ENCODE measurements at places on chromosomes 7 and 10.

DNA sequence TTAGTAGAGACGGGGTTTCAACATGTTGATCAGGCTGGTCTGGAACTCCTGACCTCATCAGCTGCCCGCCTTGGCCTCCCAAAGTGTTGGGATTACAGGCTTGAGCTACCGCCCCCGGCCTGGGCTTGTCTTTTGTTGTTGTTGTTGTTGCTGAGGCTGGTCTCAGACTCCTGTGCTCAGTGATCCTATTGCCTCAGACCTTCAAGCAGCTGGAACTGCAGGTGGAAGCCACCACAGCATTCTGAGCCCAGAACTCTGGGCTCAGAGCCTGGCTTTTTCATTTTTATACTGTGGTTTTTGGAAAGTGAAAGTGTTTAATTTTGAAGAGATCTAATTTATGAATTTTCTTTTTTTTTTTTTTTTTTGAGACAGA, 16.2 kb upstream of the DNAJB6 start:
- no peak for DNase-seq

DNA sequence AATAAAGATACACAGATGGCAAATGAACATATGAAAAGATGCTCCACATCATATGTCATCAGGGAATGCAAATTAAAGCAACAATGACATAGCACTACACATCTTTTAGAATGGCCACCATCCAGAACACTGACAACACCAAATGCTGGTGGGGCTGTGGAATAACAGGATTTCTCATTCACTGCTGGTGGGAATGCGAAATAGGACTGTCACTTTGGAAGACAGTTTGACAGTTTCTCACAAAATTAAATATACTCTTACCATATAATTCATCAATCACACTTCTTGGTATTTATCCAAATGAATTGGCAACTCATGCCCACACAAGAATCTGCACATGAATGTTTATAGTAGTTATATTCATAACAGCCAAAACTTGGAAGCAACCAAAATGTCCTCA, 68.2 kb downstream of the NPSR1 start:
- DNase-seq, result no peak

GRCh38 chr7:44486001-44486400, 4.5 kb downstream of the NUDCD3 start:
- DNase-seq, result no peak

- DNase-seq, result no peak
Measured at GRCh38 chr7:24713850-24714675, 43.2 kb downstream of the GSDME start.

DNA sequence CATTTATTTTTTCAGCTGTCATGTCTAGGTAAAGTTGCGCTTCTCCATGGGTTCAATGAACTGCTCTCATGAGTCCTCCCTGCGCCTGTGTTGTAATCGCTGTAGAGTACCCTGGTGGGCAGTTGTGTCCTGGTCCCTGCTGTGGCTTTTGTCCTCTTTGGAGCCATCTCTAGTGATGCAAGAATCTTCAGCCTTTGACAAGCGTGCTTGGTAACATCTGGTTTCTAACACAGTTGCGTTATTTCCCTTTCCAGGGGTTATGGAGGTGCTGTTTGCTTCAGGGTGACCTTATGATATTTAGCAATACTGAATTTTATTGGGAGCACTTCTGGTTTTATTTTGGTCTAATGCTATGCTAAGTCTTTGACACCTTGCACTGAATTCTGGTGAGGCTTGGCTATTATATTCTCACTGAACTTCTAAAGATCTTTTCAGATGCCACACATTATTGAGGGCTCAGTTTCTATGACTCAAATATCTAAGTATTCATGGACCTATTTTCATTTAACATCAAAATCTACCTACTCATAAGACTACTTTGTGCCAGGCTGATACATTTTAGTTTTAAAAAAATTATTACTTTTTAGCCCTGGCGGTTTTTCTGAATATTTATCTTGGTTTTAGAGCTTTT, 88.6 kb downstream of the FANK1 start:
- no peak for DNase-seq

- no peak for DNase-seq
Measured at GRCh38 chr7:102147008-102147407, 139.7 kb upstream of the SH2B2 start.

DNA sequence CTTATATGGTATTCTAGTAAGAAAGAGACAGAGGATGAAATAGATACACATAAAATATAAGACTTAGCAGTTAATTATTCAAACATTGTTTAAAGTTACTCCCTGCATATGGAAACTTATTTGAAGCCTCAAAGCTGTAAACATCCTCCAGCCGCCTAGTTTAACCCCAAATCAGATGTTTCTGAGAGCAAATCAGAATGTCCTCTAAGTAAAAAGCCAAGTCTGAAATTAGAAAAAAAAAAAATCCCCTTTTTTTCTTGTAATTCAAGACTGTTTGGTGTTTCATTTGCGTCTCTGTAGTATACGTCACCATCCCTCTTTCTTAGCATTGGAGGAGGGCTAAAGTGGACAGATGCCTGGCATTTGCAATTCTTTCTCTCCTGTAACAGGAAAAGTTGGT, 46.4 kb downstream of the TMEM26 start:
- no peak for DNase-seq

GRCh38 chr10:110859973-110860376, 11.8 kb upstream of the PDCD4 start:
- DNase-seq, result no peak

DNA sequence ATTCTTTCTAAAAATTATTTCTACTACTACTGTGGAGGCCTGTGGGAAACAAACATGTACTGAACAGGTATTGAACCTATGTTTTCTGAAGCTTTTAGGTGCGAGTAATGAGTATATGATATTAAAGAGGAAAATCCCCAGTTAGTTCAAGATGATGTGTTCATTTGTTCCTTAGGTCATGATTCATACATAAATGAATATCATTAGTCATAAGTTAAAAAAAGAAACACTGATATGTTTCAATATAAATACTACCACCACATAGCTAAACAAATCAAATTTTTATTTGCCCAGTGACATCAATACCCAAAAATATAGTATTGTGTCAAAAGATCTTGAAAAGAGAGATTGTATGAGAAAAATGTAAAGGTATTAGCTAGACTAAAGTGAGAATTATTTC, 210.7 kb upstream of the GNAI1 start:
- no peak for DNase-seq

- DNase-seq, result no peak
Measured at GRCh38 chr10:13161857-13162271, 506 bp downstream of the MCM10 start.

- DNase-seq, result no peak
Measured at GRCh38 chr7:28155019-28155660, 25.5 kb downstream of the JAZF1 start.

- no peak for DNase-seq
Measured at GRCh38 chr7:67406976-67407375, 410.3 kb downstream of the TYW1 start.

- DNase-seq, result no peak
Measured at GRCh38 chr10:78856421-78856820, 212.3 kb upstream of the ZMIZ1 start.

GRCh38 chr10:37885850-37886249, 28.4 kb upstream of the ZNF248 start:
- DNase-seq, result no peak

- no peak for DNase-seq
Measured at GRCh38 chr7:539731-540411, 20.2 kb upstream of the PDGFA start.

DNA sequence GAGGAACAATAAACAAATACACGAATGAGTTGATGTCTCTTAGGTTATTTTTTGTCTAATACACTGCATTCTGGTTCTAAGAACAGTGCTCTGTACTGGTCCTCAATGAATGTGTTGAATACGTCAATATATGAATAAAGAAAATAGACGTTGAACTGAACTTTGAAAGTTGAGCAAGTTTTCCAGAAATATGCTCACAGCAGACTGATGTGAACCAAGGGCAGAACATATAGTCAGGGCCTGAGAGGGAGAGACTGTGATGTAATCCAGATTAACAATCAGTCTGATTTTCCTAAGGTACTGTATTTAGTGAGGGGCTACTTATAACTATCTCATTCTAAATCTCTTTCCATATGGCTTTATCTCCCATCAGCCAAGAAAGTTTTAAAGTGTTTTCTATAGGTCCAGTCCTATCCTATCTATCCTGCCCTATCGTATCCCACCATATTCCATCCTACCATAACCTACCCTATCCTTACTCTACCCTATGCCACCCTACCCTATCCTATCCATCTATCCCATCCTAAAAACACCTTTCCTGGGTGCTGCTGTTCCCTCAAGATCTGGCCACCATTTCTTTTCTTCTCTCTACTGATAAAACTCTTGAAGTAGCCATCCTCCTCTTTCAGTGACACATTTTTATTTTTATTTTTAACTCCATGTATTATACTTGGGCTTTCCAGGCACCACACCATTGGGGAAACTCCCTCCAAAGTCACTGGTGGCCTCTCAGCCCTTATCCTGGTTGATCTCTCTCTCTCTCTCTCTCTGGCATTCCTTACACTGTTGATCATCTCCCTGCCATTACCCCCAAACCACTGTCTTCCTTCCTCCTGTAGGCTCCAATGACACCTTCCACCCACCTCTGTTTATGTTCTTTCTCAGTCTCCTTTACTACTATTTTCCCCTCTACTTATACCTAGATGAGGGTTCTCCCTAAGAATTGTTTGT, 212.3 kb upstream of the SLC26A5 start:
- DNase-seq, result no peak
